ENCODE measurements at places on chromosomes 3 and 15.
A peak's percentile ranks its signal among the peaks of the same experiment; 100 is the strongest.

DNA sequence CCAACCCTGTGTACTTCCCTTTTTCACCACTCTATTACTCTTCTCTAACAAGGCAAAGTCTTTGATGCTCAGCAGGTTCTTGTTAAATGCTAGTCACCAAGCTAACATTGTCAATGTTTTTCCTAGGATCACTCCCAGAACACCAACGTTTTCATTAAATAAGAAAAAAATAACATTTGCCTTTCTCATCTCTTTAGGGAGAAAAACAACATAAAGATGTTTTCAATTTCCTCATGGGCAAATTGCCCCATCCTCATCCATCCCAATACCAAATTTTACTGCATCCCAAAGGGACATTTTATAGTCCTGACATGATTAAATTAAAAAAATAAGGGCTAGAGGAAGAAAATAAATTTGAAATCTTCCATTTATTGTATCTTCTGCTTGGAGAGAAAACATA lies 106.5 kb downstream of the SUCNR1 start:
- DNase-seq, result no peak

DNA sequence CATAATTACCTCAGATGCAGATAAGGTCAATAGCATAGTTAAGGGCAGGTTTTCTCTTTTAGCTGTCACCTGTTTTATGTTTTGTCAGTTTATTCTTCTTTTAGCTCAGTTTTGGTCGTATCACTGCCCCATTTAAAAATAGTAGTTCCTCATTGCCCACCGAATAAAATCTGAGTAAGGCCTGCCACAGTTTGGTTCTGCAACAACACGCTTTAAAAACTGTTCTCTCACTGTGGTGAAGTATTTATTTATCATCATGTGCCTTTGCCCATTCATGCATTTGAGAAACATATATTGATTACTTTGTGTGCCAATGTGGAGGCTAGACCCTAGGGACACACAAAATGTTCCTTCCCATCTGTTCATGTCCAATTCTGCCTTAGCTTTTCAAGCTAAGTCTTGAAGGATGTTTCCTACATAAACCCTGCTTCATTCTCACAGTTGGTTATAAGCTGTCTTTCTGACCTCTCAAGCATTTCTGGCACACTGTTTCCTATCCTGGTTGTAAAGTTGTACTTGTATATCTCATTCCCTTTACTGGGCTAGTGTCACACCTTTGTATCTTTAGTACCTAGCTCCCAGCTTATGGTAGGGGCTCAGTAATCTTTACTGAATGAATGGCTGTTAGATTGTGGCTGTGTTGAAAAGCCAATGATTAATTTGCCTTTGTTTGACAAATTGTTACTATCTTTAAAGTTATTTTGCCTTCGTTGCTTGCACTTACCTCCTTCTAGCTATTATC lies 23.9 kb downstream of the AKAP13 start:
- DNase-seq, result no peak

DNA sequence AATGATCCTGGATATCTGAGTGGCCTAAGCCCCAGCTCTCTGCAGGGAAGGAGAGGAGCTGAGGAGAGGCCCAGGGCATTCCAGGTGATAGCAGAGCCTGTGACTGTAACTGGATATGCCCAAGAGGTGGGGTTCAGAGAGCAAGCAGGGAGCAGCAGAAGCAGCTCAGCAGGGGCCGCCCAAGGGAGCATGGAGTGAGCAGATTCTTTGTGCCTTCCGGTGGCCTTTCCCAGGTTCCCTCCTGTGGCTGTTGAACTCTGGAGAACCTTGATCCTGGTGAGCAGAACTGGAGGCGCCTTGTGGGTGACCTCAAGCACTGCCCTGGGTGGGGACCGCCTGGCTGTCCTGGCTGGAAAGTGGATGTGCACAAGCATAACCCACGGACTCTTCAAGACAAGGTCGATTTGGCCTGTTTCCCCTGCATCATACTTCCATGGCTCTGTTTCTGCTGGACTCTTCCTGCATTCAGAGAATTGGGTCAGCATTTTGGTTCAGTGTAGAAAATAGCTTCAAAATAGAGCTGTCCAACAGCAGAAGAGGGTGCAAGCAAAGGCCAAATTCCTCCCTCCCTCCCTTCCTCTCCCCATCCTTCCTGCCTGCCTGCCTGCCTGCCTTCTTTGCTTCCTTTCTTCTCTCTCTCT lies 76.1 kb downstream of the ARNT2 start:
- DNase-seq, result no peak

GRCh38 chr15:60390231-60390630 lies 7.6 kb downstream of the ANXA2 start:
- DNase-seq, result no peak

DNA sequence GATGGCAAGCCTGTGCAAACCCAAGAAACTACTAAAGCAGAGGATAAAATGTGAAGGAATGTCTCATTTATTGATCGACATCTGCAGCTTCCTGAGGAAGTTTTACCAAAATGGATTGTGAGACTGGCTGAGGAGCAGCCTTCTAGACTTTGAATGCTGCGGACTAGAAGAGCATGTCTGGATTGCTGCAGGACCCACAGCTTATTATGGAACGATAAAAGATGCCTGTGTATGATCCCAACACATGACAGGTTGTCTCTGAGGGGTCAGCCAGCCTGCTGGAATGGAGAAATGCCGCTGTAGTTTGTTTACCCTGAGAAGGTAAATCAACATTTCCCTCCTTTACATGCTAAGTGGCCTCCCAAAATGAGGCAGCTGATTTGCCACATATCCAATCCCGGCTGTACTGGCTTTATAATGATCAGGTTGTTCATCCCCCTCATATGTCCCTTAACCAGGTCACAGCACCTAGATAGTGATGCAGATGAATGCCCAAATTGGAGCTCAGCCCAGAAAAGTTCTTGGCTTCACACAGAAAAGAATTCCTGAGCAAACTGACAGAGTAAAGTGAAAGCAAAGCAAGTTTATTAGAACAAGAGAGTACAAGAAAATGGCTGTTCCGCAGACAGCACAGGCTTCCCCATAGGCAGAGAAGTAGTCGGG lies 63.9 kb downstream of the IL12A start:
- no peak for DNase-seq

DNA sequence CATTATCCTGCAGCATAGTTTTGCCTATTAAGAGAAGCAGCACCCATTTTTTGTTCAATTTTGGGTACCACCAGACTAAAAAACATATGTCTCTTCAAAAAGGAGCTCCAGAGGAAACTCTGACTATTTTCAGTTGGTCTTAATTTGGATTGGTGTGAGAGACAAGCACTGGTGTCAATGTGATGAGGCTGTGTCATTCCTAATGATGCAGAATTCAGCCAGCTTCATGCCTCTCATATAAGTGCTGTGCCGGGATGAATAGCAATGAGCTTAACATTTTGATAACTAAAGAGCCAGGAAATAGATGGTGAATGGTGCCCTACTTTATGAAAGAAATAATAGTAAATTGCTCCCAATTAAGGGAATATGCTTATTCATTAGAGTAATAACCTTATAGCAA lies 15.9 kb downstream of the POPDC2 start:
- DNase-seq, result no peak

DNA sequence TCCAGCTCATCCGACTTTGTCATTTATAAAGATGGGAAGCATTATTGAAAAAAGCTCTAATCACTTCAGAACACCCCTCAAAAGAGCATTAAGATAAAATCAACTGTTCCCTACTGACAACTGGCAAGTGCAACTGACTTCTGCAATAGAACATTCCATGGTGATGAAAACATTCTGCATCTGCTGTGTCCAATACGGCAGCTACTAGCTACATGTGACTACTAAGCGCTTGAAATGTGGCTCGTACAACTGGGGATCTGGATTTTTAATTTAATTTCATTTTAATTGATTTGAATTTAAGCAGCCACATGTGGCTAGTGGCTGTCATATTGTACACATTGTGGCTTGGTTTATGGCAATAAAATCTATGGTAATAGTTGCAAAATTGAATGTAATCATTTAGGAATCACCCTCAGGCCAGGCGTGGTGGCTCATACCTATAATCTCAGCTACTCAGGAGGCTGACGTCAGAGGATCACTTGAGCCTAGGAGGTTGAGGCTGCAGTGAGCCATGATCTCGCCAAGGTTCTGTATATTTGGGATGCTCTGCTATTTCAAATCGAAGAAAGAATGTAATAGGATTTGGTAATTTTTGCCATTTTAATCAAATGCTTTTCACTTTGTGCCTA lies 390.3 kb downstream of the GABRB3 start:
- no peak for DNase-seq

DNA sequence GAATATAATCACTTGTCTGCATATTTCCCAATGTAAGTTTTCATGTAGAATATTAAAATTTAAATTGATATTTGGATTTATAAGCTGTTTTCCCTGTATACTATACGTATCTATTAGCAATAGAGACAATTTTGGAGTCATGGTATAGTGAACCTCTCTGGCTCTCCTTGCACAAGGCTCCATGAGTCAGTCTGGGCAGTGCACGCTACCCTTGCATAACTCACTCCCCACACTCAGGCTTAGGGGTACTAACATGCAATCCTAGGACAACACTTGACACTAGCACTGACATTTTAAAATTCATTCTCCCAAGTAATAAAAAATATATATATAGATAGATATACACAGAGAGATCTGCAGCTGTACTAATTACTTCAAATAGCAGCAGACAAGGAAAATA lies 39.2 kb downstream of the SLC24A1 start:
- DNase-seq, result no peak

DNA sequence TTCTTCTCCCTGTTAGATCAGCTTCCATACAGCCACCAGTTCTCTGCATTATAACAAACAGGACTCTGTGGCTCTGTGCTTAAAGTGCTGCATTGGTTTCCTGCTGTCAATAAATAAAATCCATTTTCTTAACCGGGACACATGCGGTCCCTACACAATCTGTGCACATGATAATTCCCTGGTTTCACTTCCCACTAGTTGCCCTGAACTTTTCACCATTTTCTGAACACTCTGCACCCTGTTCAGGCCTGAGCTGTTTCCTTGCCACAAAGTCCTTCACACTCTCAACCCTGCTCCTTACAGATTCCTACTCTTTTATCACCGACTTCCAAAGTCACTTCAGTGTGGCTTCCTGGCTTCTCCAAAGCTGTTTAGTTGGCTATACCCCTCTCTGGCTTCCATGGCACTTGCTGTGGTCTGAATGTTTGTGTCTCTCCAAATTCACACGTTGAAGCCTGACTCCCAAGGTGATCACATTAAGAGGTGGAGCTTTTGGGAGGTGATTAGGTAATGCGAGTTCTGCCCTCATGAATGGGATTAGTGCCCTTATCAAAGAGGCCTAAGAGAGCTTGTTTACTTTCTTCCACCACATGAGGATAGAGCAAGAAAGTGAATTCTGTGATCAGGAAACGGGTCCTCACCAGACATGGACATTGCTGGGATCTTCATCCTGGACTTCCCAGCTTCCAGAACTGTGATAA lies 233.4 kb downstream of the CHST2 start:
- DNase-seq, result no peak

- no peak for DNase-seq
Observed at GRCh38 chr3:157700405-157700804, 197.2 kb upstream of the VEPH1 start.

DNA sequence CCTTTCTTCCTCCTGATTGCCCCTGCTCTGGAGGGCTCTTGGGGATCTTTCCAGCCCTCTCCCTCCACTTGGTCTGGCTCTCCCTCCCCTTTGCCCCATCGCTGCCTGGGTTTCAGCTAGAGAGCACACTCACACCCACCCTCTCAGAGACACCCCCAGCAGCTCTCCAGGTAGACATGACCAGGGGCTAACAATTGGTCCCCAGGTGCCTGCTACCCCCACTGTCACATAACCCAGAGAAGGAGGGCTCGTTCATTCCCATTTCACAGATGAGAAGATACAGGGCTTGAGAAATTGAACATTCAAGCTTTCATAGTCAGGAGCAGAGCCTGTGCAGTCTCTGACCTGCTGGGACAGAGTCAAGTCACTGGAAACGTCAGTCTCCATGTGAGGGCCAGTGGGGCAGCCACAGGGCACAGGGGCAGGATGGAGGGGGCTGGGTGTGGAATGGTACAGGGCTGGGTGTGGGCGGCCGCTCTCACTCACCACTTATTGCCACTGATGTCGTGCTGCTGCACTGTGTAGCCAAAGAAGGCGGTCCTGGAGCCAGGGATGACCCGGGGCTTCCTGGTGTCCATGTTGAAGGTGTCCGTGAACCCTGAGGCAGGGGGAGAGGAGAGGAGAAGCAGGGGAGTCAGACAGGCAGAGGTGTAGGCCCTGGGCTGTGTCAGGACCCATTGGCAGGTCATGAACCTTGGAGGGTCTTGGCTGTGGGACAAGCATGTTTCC lies 29.4 kb downstream of the ITGA11 start:
- DNase-seq, result peak; percentile 36

DNA sequence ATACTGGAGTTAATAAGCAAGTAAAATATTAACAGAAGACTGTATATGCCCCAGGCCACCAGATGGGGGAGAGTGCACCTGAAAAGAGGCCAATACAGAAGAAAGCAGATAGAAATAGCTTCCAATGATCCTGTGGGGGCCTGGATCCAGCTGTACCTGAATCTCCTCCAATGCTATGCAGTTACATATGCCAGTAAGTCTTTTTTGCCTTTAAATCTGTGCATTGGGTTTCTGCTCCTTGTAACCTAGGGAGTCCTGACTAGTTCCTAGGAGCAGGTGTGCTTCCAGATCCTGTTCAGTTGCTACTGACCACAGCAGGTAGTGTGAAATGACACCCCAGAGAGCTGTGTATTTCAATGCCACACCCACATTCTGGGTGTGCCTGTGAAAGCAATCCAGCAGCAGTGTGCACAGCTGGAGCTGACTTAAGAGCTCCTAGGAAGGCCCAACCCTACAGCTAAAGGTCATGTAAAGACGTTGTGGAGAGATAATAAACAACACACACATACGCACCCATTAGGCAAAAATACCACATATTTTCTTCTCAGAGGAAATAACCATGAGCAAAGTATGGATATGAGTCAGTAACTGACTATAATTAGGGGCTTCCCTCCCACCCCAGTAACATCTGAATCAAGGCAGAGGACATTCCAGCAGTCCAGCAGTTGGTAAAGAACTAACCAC lies 62.2 kb upstream of the AKAP13 start:
- no peak for DNase-seq

DNA sequence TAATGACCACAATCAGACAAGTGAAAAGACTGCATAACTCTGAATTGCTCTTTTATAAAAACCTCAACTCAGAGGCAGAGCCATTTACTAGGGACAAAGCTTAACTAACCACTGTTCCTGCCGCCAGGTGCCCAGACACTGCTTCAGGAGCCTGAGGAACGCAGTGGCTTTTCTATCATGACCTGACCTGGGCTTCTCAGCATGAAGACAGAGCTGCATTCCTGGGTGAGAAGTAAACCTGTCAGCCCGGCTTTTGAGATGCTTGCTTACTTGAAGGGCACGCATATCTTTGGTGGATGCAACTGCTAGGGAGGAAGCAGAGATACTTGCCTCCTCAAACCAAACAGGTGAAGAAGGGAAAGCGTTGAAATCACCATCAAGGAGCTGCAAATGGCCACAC lies 7.9 kb downstream of the LRRC31 start:
- DNase-seq, result no peak
